ENCODE measurements at places on chromosomes 16 and 17. TPM values are rescaled to one million over a fixed set of nuclear protein-coding genes. Genes with fewer than 3 reads are reported as not detected.

The KRTAP4-5 gene
- not detected for total RNA-seq

The HEATR9 gene
- not detected for total RNA-seq

The C17orf50 gene
- total RNA-seq: not detected

The MPV17L gene
- 1.1 TPM for total RNA-seq

The KRTAP4-4 gene
- total RNA-seq: not detected

The ZNF213 gene
- total RNA-seq: 6.9 TPM

The ZPBP2 gene
- total RNA-seq: not detected

The ATP2A3 gene
- total RNA-seq: 2.3 TPM
